Retina (tissue), 1 donor: ENCODE measurements at places on chromosomes 12 and 14.

DNA sequence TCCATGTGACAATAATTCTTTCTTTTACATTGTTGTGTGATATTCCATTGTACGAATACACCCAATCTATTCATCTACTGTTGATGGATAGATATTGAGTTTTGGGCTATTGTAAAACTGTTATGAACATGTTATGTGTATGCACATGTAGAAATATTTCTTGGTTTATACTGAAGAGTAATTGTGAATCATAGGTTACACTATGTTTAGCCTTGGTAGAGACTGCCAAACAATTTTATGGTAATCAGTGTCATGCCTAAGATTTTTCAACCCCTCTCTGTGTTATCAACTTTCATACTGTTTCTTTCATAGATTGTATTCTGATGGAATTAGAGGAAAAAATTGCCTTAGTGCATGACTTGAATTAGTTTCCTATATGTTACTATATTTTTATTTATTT lies 39.5 kb downstream of the FRMD6 start:
- DNase-seq, result no peak

GRCh38 chr12:21690704-21691368 lies 33.2 kb upstream of the LDHB start:
- DNase-seq, result no peak

DNA sequence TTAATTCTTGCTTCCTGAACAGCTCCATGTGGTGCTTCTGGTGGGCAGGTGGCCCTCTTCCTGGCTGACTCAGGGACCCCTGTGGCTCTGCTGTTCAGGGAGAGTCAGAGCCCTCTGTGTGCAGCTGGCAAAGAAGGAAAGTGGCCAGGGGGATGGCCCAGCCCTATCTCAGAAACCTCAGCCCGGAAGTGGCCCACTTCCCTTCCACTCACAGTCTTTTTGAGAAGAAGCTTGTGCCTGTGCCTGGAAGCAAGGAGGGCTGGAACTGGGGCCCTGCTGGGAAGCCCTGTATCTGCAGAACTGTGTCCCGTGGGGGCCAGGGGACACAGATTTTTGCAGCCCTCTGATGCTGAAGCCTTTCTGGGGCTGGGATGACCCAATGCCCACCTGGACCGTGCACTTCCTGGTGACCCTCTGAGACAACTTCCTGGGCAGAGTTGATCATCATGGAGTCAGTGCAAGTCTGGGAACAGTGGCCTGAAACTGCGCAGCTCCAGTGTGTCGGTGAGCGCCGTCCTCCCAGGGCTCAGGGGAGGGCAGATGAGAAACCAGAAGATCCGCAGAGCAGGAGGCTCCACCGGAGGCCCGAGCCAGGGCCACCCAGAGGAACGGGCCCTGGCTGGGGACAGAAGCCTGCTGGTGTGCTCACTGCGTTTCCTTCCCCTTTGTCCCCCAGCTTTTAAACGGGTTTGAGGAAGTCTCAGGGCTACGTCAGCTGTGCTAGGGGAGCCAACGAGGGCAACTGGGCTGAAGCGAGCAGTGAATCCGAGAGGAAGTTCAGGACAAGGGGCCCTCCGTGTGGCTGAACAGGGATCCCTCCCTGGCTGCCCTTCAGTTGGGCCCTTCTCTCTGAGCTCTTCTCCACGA lies 217.4 kb upstream of the RTL1 start:
- DNase-seq, result no peak

- no peak for DNase-seq
These were observed 191.6 kb downstream of the DUSP6 start for GRCh38 chr12:89160716-89161123.

- DNase-seq, result no peak
These were observed 15.5 kb upstream of the FKBP4 start for GRCh38 chr12:2779281-2779680.

DNA sequence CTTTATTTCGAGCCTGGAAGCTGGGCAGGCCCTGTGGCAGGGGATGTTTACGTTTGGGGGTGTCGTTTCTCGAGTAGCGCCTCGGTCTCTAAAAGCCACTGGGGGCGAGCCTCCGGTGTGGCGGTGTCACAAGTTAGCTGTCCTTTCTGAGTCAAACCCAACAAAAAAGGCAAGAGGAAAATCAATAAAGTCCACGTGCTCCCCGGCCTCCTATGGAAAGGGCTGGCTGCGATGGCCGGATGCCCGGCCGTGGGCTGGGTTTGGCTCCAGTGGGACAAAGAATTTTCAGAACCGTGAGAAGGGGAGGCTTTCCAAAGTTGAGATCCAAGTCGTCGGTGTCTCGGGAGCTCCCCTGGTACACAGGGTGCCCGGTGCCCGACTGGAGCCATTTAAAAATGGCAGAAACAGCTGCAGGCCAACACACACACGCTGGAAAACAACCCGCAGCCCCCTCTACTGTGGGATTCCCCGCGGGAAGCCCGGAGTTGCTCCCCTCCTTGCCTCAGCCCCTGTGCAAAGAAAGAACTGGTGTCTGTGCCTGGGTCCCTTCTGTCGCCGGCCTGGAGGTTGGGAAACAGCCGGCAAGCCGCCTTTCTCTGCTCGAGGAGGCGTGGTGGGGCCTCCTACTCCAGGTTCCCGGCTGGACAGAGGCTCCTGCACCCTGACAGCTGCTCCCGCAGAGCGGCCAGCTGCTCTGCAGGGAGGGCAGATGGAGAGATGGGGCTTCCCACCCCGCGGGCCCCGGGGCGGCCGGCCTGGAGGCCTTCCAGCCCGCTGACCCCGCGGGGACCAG lies 1.9 kb downstream of the BCL7A start:
- DNase-seq, result peak; percentile 88

DNA sequence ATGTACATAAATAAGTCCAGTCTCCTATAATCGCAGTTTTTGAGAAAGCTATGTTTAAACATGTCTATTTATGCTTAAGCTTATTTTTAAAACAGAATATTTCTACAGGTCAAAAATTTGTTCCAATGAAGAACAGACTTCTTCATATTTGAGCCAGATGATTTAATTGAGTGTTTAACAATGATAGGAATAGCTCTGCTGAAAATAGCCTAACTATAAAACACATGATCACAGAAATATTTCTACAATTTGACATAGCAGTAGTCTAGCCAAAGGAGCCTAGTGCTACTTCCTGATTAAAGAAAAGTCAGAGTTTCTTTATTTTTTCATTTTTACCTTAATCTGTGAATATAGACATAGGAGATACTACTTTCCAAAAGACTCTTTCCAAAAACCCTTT lies 29.4 kb downstream of the DCP1B start:
- DNase-seq, result no peak

- no peak for DNase-seq
These were observed 17.3 kb downstream of the MAP3K9 start for GRCh38 chr14:70791971-70792370.

DNA sequence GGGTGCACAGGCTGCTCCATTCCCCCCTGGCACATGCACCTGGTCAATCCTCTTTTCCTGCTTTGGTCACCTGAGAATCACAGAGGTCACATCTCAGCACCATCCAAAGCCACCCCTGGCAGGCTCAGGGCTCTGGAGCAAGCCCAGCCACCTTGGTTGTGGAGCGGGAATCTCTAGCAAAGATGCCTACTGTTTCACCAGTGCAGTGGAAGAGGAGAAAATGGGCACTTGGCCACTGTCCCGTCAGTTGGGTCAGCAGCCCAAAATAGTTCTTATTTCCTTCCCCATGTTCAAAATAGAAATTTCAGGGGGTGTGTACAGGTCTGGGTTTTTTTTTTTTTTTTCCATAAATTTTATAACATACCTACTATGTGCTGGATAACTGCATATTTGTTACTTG lies 18.3 kb downstream of the RTL1 start:
- DNase-seq, result no peak

- no peak for DNase-seq
These were observed 30.9 kb upstream of the RERGL start for GRCh38 chr12:18120899-18121298.

DNA sequence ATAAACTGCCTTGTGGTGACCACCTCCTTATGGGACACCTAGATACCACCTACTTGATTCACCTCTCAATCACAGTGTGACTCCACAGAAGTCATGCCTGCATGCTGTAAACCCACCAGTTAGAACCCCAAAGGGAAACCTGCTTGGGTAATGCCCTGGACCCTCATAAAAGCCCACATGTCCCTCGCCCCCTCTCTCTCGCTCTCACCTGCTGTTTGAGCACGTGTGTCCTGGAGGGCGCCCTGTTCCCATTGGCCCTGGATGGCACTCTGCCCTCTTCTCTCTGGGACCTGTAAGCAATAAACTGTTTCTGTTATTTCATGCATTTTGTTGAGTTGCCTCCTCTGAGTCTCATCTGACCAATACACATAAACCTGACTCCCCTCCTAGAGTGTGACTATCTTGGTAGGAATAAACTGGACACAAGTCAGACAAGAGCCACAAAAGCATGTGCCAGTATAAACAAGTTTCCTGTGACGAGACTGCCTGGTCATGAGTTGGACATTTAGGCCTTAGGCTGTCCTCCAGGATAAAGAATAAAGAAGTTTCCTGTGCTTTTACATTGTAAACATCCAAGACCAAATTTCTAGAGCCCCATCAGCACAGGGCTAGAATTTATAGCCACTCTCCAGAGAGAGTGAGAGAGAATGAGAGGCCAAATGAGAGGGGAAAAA lies 8.6 kb downstream of the IFI27L2 start:
- DNase-seq, result no peak

DNA sequence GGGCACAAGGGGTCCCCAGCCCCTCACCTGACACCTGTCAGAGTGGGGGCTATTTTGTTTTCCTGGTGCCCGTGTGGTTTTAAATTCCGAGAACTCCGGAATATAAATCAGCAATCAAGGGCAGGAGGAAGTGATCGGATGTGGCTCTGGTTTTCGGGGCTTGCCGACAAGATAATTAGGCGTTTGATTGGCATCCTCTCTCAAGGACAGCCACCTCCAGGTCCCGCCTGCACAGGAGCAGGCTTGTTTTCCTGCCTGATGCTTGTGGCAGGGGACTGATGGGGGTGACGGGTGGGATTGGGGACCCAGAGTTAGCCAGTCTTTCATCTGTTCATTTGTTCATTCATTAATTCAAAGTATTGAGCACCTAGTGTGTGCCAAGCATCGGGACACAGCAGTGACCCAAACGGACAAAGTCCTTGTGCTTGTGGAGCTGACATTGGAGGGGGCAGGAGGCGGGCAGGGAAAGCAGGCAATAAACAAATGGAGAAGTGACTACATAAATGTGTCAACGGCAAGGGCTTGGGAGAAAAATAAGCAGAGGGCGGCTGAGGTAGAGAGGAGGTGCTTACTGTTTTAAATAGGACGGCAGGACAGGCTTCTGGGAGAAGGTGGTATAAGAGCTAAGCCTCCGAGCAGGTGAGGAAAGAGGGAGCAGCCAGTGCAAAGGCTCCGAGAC lies 166.5 kb downstream of the PHETA1 start:
- no peak for DNase-seq

DNA sequence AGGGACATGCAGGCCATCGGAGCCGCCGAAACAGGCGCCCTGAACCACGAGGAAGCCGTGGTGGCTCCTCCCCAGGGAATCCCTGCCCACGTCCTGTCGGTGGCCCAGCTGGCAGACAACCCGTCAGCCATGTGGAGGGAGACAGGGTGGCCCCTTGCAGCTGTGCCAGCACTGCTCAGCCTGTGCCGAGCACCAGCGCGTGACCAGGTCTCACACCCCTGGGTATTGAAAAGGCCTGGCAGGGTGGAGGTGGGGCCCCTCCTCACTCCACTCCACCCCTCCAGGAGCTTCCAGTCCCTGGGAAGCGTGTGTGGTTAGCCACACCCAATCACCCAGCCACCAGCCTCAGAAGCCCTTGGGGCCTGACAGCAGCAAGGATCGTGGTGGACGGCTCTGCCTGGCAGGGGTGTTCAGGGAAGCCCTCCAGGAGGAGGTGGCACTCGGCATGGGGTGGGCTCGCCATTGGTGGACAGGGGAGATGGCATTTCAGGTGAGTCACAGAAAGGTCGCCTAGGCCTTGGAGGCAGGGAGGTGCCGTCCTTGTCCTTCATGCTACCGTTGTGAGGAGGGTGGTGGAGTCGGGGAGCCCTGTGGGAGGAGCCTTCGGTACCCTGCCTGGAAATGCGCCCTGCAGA lies 12.3 kb upstream of the DLK1 start:
- no peak for DNase-seq

DNA sequence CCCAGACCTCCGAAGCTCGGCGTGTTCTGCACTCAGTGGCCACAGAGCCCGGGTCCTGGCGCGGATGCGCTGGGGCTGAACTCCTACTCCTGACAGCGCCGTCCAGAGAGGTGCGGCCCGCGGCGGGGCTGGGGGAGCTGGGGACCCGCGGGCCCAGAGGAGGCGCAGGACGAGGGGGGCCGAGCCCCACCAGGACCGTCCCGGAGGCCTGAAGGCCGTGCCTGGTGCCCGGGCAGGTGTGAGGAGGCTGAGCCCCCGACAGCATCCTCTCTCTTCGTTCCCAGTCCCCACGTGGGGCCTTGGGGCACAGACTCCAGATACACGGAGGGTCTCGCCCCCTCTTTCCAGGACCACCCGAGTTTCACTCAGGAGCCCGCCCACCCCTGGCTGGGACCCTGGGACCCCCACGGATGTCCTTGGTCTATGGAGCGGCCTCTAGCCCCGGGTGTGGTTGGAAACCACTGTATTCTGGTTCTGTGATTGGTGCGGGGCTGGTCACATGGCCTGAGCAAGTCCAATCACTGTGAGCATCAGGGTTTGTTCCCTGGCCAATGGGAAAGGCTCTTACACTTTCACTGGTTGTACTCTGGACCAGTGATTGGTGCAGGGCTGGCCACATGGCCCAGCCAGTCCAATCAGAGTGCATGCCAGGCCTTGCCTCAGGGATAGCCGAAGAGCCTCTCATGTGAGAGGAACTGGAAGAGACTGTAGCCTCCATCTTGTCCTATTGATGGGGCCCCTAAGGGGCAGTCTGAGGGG lies 217.6 kb upstream of the SFSWAP start:
- no peak for DNase-seq

DNA sequence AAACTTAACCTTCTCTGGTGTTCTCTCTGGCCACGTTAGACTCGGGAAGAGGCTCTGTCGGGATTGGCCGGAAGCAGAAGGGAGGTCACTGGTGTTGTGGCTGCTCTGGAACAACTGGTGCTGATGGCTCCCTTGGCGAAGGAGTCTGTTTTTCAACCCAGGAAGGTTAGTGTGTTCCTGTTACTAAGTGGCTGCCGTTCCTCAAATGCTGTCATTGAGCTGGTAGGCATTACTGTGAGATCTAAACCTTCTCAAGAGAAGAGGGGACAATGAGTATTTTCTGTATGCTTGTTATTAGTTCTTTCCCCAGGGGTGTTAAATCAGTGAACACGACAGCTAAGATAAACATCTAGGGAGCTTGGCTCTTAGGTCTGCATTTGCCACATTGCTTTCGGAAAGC lies 18.3 kb downstream of the POP5 start:
- DNase-seq, result no peak

- DNase-seq, result no peak
These were observed 78.4 kb upstream of the GZMB start for GRCh38 chr14:24712374-24712773.

DNA sequence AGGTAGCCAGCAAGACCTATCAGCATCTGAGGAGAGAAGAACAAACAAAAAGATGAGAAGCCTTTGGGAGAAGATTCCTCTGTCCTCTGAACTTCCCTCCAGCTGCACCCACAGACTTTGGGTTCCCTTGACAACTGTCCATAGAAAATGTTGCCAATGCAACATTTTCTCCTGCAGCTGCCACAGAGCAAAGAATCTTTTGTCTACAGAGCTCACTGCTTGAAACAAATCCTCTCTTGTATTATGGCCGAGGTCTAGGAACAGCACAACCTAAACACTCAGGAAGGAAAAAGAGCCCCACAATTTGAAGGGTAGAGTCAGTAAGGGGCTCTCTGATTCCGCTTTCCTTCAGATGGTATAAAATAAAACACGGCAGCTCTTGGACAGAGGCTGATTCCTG lies 14.3 kb downstream of the POMT2 start:
- DNase-seq, result no peak

- DNase-seq, result no peak
These were observed 56.9 kb upstream of the TSPAN8 start for GRCh38 chr12:71214511-71215285.

GRCh38 chr14:66032800-66033199 lies 453.4 kb upstream of the CCDC196 start:
- DNase-seq, result no peak
